ENCODE measurements at places on chromosomes 1 and 21.

GRCh38 chr1:207405814-207406213 is 48.3 kb upstream of the CR2 start:
- no peak for DNase-seq

- no peak for DNase-seq
Observed at GRCh38 chr1:64539781-64540218, 69.9 kb downstream of the CACHD1 start.

DNA sequence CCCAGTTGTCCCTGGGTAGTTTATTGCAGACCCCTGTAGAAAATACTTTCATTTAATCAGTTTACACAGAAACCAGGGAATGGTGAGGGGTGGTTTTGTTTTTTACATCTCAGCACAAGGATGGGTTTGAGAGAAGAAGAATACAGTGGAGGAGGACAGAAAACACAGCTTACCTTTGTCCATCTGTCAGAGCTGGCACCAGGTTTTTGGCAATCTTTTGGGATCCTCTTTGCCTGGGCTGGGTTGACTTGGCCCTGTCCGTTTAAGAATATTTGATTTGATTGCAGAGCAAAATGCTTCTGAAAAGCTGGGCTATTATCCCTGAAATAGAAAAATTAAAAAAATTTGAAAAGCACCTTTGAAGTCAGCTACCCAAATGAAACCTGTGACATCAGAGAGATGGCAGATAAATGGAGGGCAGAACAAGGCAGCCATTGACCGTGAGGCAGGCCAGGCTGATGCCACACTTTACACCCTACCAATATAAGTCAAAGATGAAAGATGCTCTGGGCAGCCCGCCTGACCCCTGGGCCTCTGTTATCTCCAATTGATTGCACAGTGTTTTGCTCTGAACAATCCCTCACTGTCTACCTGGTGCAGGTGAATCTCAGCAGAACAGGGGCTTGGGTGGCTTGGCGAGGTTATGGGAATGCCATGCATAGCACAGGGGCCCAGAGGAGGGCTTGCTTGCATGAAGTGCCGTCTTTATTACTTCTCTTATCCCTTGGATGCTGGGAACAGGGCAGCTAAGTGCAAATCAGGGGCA is 218.8 kb downstream of the LMX1A start:
- no peak for DNase-seq

DNA sequence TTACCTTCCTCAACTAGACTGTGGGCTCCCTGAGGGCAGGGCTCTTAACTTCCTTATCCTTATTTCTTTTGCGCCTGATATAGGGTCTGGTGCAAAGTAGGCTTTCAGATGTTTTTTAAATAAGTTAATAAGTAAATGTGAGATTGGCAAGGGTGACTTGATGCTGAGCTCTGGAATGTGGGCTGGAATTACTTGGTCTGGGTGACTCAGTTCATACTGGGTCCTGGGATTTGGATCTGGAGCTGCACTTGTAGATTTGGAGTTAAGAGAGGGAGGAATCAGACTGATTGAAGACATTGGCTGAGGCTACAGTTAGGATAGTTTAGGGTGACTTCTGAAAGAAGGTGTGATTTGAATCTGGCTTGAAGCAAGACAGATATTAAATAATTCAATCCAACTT is 190.9 kb downstream of the GIPC2 start:
- no peak for DNase-seq

DNA sequence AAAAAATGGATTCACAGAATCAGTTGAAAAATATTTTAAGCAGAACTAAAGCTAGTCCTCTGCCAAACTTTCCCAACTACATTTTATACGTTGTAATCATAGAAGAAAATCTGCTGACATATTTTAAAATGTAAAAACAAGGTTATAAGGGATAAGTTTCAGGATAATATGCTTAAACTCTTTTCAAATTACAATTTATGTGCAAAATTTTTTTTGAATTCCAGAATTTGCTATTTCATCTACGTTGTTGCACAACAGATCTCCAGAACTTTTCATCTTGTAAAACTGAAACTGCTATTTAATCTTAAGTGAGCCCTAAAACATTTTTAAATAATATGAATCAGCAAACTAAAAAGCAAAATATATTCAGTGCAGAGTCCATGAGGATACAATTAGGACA is 5.9 kb downstream of the EDEM3 start:
- DNase-seq: no peak

DNA sequence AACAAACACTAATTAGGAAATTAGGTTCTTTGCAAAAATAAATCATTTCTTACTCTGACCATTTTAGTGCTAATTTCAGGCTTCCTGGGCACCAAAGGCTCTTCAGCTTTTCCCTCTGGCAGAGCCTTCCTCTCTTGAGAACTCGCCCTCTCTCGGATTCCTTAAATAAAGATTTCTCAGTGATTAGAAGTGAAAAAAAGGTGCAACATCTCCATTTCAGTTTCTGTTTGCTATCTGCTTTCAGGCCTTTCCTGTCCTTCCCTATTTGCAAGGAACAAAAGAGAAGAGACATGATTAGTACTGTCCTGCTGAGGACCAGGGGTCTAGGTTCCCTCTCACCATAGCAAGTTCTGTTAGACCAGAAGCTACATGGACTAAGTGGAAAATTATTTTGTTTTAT is 27.8 kb upstream of the CACYBP start:
- no peak for DNase-seq

GRCh38 chr1:21302747-21303715 is 12.8 kb upstream of the ECE1 start:
- DNase-seq: no peak

DNA sequence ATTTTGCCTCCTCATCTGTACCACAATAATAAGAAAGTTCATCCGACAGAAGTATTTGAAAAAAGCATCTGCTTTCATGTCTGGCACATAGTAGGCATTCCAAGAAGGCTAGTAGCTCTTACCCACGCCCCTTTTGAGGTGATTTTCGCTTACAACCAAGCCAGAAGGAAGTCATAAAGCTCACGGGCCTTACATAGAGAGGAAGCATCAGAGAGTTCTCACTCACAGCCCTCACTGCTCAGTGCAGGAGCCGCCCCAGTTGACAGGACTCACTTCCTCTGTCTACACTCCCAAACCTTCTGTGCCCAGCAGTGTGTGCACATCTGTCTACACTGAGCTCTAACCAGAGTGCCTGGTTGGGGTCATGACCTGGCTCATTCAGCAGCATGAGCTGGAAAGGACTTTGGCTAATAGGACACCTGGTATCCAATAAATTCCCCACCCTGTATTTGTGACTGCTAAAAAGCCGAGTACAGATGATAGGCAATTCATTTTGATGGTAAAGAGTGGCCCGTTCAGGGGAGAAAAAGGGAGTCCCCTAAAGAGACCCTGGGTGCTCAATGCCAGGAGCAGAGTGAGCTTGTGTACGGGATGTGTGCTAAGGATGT is 36.8 kb upstream of the DUSP10 start:
- no peak for DNase-seq

GRCh38 chr1:1171546-1172340 is 1.9 kb upstream of the TTLL10 start:
- no peak for DNase-seq

DNA sequence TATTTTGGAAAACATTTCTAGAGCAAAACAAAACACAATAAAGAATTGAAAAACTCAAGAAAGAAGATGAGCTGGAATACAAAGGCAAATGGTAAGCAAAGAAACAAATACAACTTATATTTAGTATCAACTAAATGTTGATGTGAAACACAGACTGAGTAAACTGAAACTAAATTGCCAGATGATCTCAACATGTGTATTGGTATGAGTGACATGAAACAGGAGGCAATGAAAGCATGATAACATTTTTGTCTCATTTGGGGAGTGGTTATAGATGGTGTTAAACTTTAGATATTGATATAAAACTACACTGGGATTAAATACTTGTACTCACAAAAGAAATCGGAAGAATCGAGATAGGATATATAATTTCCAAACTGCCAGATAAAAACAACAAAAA is 805.6 kb upstream of the CXADR start:
- DNase-seq: no peak

DNA sequence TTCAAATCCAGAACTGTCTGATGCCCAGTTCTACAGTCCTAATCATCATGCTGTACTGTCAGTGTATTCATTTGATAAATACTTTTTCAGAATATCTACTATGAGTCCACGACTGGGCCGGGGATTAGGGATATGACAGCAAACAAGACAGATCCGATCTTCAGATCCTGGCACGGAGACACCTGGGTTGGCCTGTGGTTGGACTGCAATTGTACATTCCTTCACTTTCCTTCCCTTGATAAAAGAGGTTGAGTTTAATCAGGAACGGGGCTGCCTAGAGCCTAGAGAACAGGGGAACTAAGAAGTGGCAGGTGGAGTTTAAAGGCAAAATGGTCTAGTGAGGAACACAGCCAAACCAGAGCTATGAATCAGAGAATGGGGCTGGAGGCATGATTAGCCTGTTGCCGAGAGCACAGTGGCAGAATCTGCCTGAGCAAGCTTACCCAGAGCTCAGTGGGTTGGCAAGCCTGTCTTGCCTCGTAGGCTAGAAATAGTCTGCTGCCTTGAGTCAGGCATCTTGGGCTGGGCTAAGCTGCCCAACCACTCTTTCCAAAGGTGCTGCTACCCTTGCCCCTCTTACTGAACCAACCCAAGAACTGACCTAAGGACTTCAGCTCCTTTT is 38.1 kb upstream of the PTCH2 start:
- DNase-seq: no peak

DNA sequence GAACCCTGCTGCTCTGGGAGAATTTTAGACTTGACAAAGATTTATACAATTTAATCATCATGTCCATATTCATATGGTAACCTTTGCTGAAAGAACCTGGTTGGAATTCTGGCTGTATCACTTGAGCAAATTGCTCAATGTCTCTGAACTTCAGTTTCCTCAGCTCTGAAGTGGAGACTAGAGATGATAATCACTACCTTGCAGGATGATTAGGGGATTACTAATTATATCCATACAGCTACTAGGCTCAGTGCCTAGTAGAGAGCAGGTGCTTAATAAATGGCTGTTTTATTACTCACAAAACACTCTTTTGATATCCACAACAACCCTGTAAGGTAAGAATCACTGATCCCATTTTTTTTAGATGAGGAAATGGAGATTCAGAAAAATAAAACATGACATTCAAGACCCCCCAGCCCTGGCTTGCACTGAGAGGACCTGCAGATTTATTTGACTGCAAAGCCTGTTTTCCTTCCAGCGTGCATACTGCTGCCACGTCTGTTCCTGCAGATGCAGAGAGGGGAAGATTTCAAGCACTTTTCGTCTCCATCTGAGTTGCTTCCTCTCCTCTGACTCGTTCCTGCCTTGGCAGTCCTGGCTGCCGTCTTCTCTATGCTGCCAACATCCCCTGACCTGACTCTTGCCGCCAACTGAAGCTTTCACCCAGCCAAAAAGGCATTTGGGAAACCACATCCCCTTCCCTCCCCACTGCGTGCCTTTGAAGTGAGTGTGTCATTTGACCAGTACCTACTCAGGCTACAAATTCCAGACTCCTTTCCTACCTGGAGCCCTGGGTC is 203.0 kb downstream of the PLPP3 start:
- no peak for DNase-seq

- no peak for DNase-seq
Observed at GRCh38 chr1:83970802-83971201, 28.1 kb downstream of the TTLL7 start.
